ENCODE measurements at places on chromosomes 3 and 15.

GRCh38 chr3:77526573-77527113 lies 486.7 kb downstream of the ROBO2 start:
- DNase-seq = no peak

DNA sequence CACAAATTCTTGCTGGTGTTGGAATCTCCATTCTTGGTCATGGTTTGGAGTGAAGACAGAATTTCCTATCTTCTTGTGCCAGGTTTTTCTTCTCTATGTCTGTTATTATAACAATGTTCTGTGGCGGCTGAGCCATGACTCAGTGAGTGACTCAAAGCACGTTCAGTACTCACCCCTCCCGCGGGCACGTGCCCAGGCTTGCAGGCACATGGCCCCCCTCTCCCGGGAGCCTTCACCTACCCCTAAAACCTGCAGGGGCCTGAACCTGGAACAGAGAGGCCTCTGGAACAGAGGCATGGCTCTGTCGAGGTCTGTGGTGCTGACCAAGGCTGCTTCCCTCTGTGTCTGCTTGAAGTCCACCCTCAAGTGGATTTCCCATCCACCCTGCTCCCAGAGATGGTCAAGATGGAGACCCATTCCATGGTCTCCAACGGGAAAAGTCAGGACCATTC lies 27.6 kb downstream of the PLXNB1 start:
- DNase-seq = no peak

DNA sequence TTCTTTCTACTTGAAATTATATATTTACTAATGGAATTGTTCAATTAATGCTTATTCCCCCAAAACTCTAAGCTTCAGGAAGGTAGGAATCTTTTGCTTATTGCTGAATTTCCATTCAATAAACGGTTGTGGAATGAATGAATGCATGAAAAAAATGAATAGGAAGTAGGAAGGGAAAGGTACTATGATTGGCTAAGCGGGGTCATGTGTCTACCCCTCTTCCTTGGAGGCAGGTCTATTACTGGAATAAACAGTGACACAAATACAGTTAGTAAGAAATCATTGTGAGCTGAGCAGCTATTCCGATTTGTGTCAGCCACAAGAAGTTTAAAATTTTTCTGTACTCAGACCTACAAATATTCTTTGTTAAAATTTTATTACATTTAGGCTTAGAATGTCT lies 10.5 kb upstream of the TRA2B start:
- no peak for DNase-seq

DNA sequence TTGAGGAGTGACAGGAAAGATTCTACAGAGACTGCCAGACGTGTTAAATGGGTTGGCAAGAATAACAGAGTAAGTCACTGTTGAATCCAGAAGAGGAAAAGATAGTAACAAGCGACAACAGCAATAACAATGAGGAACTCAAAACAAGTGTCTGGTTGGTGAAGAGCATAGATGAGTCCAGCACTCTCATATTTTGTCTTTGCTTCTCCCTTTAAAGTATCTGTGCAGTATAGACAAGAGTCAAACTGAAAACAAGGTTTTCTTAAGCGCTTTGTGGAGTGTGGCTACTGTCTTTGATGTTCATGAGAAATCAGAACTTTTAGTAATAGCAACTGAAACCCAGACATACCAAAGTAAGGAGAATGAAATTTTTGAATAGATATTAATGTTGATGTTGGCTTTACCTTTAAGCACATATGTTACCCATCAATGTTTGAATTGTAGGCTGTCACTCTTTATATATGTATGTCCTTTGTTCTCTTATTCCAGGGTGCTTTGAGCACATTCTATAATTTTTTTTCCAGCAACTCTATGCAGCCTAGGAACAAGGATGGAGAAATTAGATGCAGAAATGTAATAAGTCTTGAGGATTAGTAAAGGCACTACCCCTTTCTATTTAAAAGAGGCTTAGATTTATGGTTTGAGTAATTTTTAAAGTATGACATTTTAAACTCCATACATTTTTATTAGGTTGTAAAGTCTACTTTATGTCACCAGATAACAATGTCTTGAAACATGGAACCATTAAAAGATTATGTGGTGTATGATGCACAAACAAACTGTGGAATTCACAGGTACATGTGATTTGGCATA lies 185.5 kb downstream of the NFKBIZ start:
- no peak for DNase-seq

DNA sequence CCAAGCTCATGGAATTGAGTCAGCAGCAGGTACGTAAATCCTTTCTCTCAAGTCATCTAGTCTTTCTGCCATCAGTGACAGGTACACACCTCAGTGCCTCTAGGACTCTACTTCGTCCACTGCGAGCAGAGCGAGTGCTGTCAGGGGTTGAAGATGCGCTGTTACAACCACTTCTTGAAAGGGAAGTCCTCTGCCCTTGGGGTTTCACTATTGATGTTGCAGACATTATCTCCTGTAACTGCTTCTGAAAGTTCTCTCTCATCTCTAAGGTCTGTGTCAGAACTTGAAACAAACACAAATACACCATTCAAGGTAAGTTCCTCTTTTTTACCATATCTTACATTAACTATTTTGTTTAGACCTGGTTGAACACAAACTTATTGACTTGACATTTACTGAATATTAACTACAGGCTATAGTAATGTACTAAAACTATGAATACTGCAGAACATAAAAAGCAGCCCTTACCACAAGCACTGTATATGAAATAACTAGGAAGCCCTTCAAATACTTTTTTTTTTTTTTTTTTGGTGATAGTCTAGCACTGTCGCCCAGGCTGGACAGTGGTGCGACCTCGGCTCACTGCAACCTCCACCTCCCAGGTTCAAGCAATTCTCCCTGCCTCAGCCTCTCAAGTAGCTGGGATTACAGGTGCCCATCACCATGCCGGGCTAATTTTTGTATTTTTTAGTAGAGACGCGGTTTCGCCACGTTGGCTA lies 41.5 kb downstream of the TOPBP1 start:
- no peak for DNase-seq
